Cerebellar nuclear complex (tissue), 1 donor: ENCODE measurements at places on chromosomes 5 and 9.

DNA sequence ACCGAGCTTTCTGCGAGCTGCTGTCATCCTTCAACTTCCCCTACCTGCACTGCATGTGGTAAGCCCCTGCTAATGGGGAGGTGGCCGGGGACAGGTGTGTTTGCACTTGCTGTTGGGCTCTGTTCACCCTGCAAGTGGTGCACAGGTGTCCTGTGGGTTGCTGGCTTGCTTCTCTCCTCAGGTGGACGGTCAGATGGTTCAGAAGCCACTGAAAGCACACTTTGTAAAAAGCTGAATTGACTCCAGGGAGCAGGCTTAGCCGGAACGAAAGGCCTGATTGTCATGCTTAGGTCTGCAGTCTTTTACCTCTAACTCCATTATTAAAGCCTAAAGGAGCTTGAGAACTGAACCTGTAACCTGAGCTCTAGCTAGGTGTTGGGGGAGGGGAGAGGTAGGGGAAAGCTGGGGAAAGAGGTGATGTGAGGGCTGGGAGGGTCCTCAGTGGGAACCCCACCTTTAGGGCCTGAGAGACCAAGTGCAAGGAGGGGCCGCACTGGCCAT lies 37.6 kb downstream of the ACER2 start:
- DNase-seq, result no peak

GRCh38 chr5:136129445-136129844 lies 3.2 kb upstream of the SMAD5 start:
- no peak for DNase-seq

DNA sequence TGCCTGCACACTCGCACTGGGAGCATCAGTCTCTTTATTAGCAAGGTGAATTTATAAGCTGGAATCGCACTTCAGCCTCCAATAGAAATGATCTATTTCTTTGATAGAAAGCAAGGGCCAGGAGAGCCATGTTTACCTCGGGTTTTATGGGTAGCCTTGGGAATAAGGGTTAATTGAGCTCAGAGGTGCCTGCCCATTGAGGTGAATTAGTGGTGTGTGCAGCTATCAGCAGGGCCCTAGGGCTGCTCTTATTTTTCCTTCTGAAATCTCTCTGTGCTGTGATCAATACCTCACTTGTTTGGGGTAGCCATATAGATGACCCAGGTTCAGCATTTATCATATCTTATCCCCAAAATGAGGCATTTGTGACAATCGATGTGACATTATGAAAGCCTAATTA lies 297.8 kb downstream of the EBF1 start:
- no peak for DNase-seq

- peak; percentile 17 for DNase-seq
Measured at GRCh38 chr9:71683598-71684235, 84.6 kb downstream of the CEMIP2 start.

GRCh38 chr9:117825609-117826347 lies 121.6 kb downstream of the TLR4 start:
- DNase-seq, result no peak

GRCh38 chr5:19577882-19578281 lies 410.1 kb downstream of the CDH18 start:
- no peak for DNase-seq

- no peak for DNase-seq
Measured at GRCh38 chr5:73447530-73448462, 781 bp downstream of the FOXD1 start.

DNA sequence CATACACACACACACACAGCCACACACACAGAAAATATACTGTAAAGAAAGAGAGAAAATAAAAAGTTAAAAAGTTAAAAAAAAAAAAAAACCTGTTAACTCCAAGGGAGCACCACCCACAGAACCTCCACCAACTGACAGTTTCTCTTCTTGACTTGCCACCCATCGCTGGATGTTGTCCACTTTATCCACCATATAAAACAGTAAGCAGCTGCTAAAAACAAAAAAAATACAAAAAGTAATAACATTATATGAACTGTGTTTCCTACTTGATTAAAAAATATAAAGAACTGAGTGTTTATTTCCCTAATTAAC lies 1.2 kb downstream of the PURA start:
- DNase-seq, result no peak

DNA sequence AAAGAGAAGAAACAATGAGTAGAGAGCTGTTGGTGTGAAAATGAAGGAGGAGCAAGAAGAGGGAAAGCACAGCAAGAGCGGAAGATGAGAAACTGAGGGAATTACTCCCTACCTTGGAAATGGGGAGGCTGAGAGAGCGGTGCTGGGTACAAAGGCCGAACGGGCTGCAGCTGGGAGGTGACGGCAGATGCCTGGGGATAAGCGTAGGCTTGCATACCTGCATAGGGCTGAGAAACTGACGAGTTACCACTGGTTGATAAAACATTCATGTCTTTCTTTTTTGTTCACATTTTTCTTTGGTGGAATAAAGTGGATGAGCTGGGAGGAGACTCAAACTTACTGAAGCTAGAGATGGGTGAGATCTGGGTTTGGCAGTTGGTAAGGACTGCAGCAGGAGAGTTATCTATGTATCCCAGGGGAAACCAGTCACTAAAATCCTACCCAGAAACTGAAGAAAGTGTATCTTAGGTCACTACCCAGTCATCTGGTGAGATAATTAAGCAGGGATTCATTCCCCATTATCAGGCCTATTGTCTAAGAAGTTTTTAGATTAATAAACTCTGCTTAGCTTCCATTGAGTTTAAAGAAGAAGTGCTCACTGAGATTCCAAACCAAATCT lies 34.8 kb downstream of the FKBP15 start:
- no peak for DNase-seq

GRCh38 chr9:18327121-18327520 lies 146.8 kb upstream of the ADAMTSL1 start:
- DNase-seq, result no peak

- DNase-seq, result no peak
Measured at GRCh38 chr5:13217636-13218035, 726.9 kb downstream of the DNAH5 start.

GRCh38 chr5:124783794-124784193 lies 37.4 kb upstream of the ZNF608 start:
- no peak for DNase-seq

- no peak for DNase-seq
Measured at GRCh38 chr5:167348251-167348926, 943.1 kb upstream of the WWC1 start.

GRCh38 chr5:81639556-81639955 lies 111.3 kb downstream of the SSBP2 start:
- no peak for DNase-seq
